ENCODE measurements at places on chromosomes 12 and 14. TPM values are rescaled to one million over a fixed set of nuclear protein-coding genes. Genes with fewer than 3 reads are reported as not detected.

GRCh38 chr12:127041985-127042625 lies 1224.9 kb upstream of the TMEM132C start:
- H3K27me3 ChIP-seq, result no peaks in the 10 kb centered on the region
- H3K36me3 ChIP-seq, result no peaks in the 10 kb centered on the region
- H3K4me1 ChIP-seq, result no peaks in the 10 kb centered on the region
- H3K4me3 ChIP-seq, result no peak overlapping the region
- no peak overlapping the region for H3K27ac ChIP-seq

GRCh38 chr12:80598004-80598606 lies 109.3 kb upstream of the MYF6 start:
- no peaks in the 10 kb centered on the region for H3K4me1 ChIP-seq
- DNase-seq, result no peak
- no peaks in the 10 kb centered on the region for H3K27me3 ChIP-seq
- no peak overlapping the region for H3K4me3 ChIP-seq

DNA sequence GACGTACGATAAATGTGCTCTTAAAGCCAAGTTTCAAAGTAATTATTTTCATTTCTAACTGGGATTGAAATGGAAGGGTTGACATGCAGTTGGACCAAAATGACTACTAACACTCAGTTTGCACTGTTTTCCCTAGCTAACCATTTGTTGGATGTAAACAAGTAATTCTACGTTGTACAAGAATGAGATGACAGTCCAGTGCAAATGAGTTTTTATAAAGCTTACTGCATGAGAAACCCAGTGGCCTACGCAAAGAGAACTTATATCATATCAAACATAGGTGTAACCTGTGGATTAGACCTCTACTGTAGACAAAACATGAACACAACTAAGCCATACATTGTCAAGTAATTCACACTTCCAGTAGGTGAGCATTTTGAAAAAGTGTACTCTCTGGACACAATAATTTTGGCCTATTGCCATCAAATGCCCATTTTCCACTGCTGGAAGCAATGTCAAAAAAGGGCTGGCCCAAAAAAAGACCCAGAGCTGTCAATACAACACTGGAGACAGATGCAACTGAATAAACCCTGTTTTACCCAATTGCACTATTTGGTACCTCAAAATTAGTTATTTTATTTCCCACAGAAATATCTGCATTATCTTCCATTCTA lies 12.8 kb downstream of the SLC38A2 start:
- H3K4me1 ChIP-seq, result peaks cover 14% of the 10 kb centered on the region
- no peaks in the 10 kb centered on the region for H3K27me3 ChIP-seq
- no peak overlapping the region for H3K4me3 ChIP-seq
- no peak overlapping the region for H3K27ac ChIP-seq

- no peak overlapping the region for H3K4me3 ChIP-seq
- no peak for DNase-seq
- no peaks in the 10 kb centered on the region for H3K27me3 ChIP-seq
Measured at GRCh38 chr12:33967760-33968159, 54.5 kb upstream of the ALG10 start.

- H3K36me3 ChIP-seq, result no peaks in the 10 kb centered on the region
- H3K4me1 ChIP-seq, result no peaks in the 10 kb centered on the region
- no peaks in the 10 kb centered on the region for H3K27me3 ChIP-seq
- no peak overlapping the region for H3K4me3 ChIP-seq
- no peak for DNase-seq
- no peak overlapping the region for H3K27ac ChIP-seq
Measured at GRCh38 chr12:47124451-47124850, 44.7 kb upstream of the AMIGO2 start.

Gene CLEC4D
- not detected for total RNA-seq

- DNase-seq, result no peak
- no peaks in the 10 kb centered on the region for H3K4me1 ChIP-seq
- no peak overlapping the region for H3K4me3 ChIP-seq
- peaks cover 7% of the 10 kb centered on the region for H3K27me3 ChIP-seq
- H3K27ac ChIP-seq, result no peak overlapping the region
Measured at GRCh38 chr14:49480053-49480760, 106.0 kb downstream of the RPS29 start.

Gene ANKRD33
- not detected for total RNA-seq

- no peaks in the 10 kb centered on the region for H3K4me1 ChIP-seq
- H3K4me3 ChIP-seq, result no peak overlapping the region
- H3K36me3 ChIP-seq, result no peaks in the 10 kb centered on the region
- no peak overlapping the region for H3K27ac ChIP-seq
- H3K27me3 ChIP-seq, result no peaks in the 10 kb centered on the region
- no peak for DNase-seq
Measured at GRCh38 chr12:71958457-71958856, 19.8 kb downstream of the TPH2 start.

Gene POTEG
- total RNA-seq, result not detected

GRCh38 chr14:51176839-51177238 lies 63.2 kb upstream of the TMX1 start:
- no peak overlapping the region for H3K4me3 ChIP-seq
- H3K4me1 ChIP-seq, result no peaks in the 10 kb centered on the region
- no peak for DNase-seq
- peaks cover 2% of the 10 kb centered on the region for H3K27me3 ChIP-seq
- H3K27ac ChIP-seq, result no peak overlapping the region

DNA sequence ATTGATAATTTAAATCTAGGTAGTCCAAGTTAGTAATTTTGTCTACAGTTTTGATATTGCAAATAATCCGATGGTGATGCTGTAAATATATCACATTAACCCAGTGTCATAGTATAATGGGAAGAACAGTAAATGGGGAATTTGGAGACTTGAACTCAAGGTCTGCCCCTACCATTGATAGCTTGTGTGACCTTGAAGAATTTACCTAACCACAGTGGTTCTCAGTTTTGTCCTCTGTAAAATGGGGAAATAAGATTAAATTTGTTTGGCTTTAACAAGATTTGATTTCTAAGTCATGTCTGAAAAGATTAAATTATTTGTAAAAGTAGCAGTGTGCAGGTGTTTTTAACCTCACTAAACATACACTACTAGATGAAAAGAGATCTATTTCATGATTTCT lies 100.9 kb downstream of the UNC79 start:
- no peak for DNase-seq
- no peak overlapping the region for H3K27ac ChIP-seq
- no peaks in the 10 kb centered on the region for H3K36me3 ChIP-seq
- H3K4me1 ChIP-seq, result no peaks in the 10 kb centered on the region
- H3K4me3 ChIP-seq, result no peak overlapping the region
- peaks cover 4% of the 10 kb centered on the region for H3K27me3 ChIP-seq

DNA sequence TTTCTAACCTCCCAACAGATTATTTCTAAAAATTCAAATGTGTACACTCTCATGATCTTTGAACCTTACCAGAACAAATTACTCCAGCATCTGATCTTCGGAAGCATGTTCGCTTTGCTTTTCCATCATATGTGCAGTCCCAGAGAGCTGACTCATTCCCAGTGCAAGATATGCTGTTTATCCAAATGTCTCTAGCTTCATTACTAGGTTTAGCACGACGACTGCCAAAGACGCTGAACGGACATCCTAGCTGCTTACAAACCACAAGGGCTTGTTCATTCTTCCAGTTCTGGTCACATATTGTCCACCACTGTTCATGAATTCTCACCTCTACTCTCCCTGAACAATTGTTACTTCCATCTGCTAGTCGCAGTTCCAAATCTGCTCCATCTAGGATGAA lies 40.5 kb downstream of the CD163L1 start:
- H3K4me1 ChIP-seq, result no peaks in the 10 kb centered on the region
- no peak overlapping the region for H3K4me3 ChIP-seq
- DNase-seq, result no peak
- H3K27ac ChIP-seq, result no peak overlapping the region
- H3K27me3 ChIP-seq, result peaks cover 3% of the 10 kb centered on the region

Gene LUM
- not detected for total RNA-seq

Gene GPR65
- total RNA-seq, result 12.3 TPM

DNA sequence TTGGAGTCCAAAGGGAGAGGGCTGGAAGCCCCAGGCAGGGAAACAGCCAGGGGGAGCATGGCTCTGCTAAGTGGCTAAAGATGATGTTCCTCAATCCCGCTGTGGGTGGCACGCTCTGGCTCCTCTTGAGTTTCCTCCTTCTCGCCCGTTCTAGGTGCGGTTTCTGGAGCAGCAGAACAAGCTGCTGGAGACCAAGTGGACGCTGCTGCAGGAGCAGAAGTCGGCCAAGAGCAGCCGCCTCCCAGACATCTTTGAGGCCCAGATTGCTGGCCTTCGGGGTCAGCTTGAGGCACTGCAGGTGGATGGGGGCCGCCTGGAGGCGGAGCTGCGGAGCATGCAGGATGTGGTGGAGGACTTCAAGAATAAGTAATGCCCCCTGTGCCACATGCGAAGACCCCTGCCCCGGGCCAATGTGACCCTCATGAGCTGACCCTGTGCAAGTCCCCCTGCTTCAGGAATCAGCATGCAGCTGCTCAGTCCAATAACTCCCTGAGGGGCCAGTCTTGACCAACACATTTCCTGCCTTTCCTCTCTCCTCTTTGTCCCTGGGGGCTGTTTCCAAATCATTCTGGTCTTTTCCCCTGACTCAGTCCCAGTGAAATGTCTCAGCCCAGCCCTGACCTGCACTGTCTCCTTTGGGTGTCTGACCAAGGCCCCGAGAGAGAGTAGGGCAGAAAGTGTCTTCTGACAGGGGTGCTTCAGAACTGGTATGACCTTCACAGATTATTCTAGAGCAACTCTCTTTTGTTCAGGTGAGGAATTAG lies 2.1 kb downstream of the KRT7 start:
- no peak overlapping the region for H3K27ac ChIP-seq
- H3K27me3 ChIP-seq, result no peaks in the 10 kb centered on the region
- H3K4me1 ChIP-seq, result no peaks in the 10 kb centered on the region
- H3K36me3 ChIP-seq, result no peaks in the 10 kb centered on the region

Gene SLC6A13
- 0.49 TPM for total RNA-seq

Gene CISTR
- total RNA-seq, result not detected

DNA sequence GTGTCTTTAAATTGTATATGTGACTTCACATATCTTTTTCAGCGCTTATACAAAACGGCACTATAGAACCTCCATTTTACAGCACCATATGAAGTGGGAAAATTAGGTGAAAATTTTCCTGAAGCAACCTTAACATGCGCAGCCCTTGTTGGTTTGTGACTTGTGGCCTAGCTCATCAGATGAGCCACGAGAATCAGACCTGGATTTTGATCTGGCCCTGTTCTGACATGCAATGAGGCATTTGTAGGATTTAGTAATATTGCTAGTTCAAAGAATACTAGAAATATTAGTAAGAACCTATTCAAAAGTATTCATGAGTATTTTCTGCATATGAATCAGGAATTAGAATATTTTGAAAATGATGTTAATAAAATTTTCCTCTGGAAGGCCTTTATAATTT lies 2.9 kb downstream of the CDKN1B start:
- peak overlapping the region; percentile 100 for H3K4me3 ChIP-seq
- peaks cover 47% of the 10 kb centered on the region for H3K4me1 ChIP-seq
- peak overlapping the region; percentile 98 for H3K27ac ChIP-seq
- peaks cover 38% of the 10 kb centered on the region for H3K36me3 ChIP-seq
- no peak for DNase-seq
- H3K27me3 ChIP-seq, result no peaks in the 10 kb centered on the region

Gene ATXN7L3B
- 39.4 TPM for total RNA-seq

Gene IFNG-AS1
- 9.3 TPM for total RNA-seq

DNA sequence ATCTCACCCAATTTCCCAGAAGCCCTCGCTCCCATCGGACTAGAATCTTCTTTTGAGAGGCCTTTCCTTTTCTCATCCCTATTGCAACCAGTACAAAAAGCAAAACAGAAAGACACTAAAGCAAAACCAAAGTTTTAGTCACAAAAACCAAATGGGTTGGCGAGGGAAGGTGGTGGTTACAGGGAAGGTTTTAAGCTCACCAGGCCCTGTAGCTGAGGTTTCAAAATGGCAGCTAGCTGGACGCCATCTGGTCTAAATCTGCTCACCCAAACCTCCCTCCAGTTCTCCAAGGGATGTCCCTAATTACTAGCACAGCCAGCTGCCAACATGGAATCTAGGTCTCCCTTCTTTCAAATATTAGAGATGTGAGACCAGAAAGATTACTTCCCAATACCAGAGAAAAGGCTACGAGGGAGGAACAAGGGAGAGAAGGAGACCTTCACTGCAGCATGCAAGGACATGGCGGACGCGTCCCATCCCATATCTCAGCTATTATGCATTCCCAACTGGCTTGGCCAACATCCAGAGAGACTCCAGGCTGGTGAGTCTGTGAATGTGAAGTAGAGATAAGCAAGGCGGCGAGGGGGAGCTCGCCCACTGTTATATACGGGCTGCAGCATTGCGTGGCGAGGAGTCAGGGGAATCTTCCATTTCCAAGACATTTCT lies 70.8 kb downstream of the DPF3 start:
- no peak for DNase-seq
- no peaks in the 10 kb centered on the region for H3K27me3 ChIP-seq
- H3K4me1 ChIP-seq, result no peaks in the 10 kb centered on the region
- H3K27ac ChIP-seq, result no peak overlapping the region
- no peaks in the 10 kb centered on the region for H3K36me3 ChIP-seq

DNA sequence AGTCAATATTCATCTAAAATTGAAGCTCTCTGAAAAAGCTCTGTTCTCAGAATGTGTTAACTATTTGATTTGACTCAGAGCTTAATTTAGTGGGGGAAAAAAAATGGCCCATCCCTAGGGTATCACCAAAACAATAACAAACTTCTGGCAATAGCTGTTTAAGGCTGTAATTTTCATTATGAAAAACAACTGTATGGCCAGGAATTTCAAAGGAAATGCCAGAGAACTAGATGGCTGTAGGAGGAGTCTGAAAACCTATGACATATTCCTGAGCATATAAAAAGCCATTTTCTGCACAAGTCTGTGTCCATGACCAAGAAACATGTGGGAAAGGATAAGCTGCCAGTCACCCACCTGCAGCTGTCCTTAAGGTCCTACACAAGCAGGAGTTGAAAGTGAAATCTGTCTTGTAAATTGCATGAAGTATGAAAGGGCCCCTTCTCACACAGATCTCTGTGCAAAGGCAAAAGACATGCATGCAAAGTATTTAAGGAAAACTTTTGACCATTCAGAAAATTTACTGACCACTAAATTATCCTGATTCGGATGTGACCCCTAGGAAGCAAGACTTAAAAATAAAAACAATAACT lies 299.1 kb downstream of the BTG1 start:
- H3K27ac ChIP-seq, result no peak overlapping the region
- DNase-seq, result no peak
- H3K4me3 ChIP-seq, result no peak overlapping the region
- no peaks in the 10 kb centered on the region for H3K27me3 ChIP-seq
- no peaks in the 10 kb centered on the region for H3K4me1 ChIP-seq

GRCh38 chr12:79059557-79059956 lies 195.0 kb downstream of the SYT1 start:
- no peaks in the 10 kb centered on the region for H3K36me3 ChIP-seq
- no peak overlapping the region for H3K4me3 ChIP-seq
- DNase-seq, result no peak
- H3K27ac ChIP-seq, result no peak overlapping the region

- no peaks in the 10 kb centered on the region for H3K4me1 ChIP-seq
- H3K4me3 ChIP-seq, result no peak overlapping the region
- no peaks in the 10 kb centered on the region for H3K36me3 ChIP-seq
- no peak overlapping the region for H3K27ac ChIP-seq
Measured at GRCh38 chr12:98951406-98951805, 306.3 kb downstream of the APAF1 start.

GRCh38 chr14:99395909-99396530 lies 84.6 kb downstream of the SETD3 start:
- H3K27ac ChIP-seq, result no peak overlapping the region
- no peaks in the 10 kb centered on the region for H3K4me1 ChIP-seq
- H3K27me3 ChIP-seq, result no peaks in the 10 kb centered on the region
- no peak for DNase-seq
- H3K36me3 ChIP-seq, result peaks cover 36% of the 10 kb centered on the region
- no peak overlapping the region for H3K4me3 ChIP-seq

Gene HAL
- 0.57 TPM for total RNA-seq
